ENCODE measurements at places on chromosomes 16 and 17.

DNA sequence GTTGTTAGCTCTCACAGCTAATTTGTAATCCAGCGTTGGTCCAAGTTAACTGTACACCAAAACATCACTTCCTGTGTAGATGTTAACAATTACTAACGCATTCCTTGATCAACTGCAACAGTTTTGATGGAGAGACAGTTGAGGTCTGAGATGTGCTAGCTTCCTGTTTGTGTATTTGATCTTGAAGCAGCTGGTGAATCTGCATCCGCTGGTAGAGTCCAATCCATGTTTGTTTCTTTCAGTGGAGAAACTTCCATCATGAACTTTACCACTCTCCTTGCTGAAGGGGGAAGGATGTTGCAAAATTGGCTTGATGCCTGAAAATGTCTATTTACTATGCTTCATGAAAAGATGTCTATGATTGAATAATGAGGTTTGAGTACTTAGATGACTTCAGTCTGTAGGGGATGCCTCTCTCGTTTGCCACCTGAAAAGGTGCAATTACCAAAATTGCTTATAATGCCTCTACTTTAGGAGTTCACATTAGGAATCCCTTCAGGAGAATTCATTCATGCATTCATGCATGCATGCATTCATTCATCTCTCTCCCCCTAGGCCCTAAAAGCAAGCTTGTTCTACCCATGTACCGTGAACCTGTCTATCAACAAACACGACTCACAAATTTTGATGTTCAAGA, 39.6 kb upstream of the ZKSCAN2 start:
- DNase-seq: no peak

- DNase-seq: no peak
Observed at GRCh38 chr16:70677499-70678120, 8.2 kb downstream of the MTSS2 start.

- no peak for DNase-seq
Observed at GRCh38 chr16:50676684-50677225, 4.4 kb downstream of the SNX20 start.

- DNase-seq: peak; percentile 70
Observed at GRCh38 chr16:3175157-3176093, 12.6 kb upstream of the OR1F1 start.

DNA sequence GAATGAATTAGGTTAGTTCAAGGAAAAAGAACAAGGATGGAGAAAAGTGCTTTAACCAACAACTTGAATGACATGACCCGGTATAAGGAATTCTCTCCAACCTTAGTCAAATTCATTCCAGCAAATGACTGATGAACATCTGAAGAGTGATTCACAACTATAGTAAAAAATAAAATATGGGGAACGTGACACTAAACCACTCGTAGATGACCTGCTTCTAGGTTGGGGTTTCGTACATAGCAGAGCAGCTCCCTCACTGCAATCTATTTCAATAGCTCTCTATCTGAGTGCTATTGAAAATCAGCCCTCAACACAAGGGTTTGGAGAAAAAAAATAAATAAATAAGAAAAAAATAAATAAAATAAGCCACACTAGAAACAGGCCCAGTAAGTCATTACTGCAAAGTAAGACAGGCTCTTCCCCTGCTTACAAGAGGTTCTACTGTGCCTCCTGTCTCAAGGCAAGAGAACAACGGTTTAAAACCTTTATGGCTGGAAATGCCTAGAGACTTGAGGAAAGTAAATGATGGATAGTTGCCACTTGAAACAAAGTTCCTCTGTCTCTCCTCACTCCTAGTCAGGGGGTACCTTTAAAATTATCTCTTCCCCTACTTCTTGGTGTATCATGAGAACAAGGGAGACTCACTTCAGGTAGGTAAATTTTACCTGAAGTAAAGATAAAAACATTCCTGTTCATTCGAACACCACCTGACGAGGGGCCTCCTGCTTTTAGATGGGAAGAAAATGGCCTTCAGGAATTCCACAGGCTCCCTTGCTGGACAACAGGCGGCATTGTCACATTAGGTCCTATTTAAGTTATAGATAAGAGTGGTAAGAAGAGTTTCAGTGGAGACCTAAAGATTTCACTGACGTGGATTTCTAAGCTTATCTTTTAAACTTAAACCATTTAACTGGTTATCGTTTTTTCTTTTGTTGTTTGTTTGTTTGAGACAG, 20.5 kb downstream of the COG7 start:
- no peak for DNase-seq

- DNase-seq: no peak
Observed at GRCh38 chr17:78969865-78970264, 9.9 kb downstream of the LGALS3BP start.

DNA sequence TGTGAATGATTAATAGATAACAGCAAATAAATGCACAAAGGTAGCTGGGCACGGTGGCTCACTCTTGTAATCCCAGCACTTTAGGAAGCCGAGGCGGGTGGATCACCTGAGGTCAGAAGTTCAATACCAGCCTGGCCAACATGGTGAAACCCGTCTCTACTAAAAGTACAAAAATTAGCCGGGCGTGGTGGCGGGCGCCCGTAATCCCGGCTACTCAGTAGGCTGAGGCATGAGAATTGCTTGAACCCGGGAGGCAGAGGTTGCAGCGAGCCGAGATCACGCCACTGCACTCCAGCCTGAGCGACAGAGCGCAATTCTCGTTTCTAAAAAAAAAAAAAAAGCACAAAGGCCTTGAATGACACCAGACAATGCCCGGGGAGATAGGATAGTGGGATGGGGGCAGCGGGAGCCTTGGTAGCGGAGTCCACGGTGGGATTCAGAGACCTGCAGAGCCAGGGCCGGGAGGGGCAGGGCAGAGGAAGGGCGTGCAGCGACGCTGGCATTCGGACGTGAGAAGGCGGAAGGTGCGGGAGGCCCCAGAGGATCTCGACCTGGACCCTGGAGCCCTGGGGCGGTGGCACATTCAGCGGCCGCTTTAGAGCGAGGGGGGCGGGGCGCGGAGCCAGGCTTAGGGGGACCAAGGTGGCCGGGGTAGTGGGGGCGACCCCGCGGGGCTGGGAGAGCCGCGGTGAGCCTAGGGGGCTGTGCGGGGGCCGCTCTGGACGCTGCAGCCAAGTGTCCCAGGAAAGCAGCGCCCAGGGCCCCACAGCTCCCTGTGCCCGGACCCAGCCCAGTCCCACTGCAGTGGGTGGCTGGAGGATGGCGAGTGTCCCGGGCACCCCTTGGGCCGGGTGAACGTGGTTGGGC, 999 bp upstream of the FLYWCH2 start:
- no peak for DNase-seq

- DNase-seq: no peak
Observed at GRCh38 chr16:60127196-60127595, 1393.1 kb upstream of the GOT2 start.

DNA sequence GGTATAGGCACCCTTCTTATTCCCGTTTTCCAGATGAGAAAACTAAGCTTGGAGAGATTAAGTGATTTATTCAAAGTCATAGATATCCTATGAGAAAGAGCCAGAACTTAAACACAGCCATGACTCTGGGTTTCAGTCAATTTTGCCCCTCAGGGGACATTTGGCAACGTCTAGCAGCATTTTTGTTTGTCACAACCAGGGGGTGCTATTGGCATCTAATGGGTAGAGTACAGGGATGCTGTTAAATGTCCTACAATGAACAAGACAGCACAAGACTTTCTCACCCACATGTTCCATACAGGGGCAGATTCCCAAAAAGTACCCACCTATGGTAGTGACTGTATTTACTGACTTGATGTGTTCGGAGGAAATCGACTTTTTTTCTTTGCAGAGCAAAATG, 4.8 kb upstream of the SHISA9 start:
- peak; percentile 62 for DNase-seq

- DNase-seq: no peak
Observed at GRCh38 chr17:57577751-57578607, 167.1 kb downstream of the CCDC182 start.

DNA sequence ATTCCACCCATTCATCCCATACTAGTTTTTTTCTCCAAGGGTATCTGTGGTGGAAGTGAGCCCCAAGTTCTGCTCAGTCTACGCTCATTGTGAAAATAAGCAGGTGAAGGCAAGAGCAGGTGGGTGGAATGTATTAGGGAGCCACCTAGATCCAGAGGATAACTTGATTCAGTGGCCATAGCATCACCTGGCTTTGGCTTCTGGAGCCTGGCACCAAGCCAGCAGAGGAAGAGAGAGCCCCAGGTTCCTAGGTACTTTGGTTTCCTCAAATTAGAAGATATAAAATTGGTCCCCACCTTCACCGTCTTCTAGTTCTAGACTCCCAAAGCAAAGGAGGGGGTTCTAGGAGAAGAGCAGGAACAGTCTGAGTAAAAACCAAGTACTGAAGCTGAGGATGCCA, 4.1 kb downstream of the FXR2 start:
- no peak for DNase-seq

DNA sequence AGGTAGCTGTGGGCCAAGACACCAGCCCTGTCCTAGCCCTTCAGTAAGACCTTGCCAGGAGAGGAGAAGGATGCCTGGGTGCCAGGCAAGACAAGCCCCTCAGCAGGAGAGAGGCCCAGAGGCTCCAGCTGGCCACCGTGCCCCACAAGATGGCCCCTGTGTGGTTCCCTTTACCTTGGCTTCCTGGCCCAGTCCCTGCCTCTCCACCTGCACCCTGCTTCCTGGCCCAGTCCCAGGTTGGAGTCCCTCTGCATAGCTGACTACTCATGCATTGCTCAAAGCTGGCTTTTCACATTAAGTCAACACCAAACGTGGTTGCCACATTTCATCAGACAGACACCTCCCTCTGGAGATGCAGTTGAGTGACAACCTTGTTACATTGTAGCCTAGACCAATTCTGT, 4.0 kb downstream of the SYNGR3 start:
- peak; percentile 73 for DNase-seq
